HT-29 (cell line): ENCODE measurements at places on chromosomes 3 and 15.

DNA sequence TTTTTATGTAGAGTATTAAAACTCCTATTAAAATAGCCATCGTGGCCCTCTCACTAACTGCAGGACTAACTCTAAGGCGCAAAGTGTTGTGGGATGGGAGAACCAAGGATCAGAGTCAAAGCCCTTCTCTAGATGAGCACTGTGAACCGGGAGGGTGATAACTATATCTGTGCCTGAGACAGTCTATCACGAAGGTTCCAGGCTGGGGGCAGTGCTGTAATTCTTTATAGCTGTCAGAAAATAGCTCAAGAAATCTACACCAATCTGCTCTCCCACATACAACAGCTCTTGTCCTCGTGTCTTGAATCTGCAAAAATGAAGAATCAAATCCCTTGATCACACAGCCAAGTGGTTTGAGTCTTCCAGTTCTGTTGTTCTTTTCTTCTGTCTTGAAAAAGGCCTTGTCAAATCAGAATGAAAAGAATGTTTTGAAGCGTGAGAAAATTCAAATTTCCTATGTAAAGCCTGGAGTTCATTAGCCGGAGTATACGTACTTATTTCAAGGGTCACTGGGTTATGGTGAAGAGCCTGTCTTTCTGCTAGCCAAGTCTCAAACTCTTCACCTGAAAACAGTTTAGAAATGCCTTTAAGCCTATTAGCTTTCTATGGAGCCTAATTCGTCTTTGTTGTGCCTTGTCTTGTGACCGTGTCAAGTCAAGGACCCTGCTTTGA, 185.3 kb upstream of the NECTIN3 start:
- DNase-seq, result no peak

DNA sequence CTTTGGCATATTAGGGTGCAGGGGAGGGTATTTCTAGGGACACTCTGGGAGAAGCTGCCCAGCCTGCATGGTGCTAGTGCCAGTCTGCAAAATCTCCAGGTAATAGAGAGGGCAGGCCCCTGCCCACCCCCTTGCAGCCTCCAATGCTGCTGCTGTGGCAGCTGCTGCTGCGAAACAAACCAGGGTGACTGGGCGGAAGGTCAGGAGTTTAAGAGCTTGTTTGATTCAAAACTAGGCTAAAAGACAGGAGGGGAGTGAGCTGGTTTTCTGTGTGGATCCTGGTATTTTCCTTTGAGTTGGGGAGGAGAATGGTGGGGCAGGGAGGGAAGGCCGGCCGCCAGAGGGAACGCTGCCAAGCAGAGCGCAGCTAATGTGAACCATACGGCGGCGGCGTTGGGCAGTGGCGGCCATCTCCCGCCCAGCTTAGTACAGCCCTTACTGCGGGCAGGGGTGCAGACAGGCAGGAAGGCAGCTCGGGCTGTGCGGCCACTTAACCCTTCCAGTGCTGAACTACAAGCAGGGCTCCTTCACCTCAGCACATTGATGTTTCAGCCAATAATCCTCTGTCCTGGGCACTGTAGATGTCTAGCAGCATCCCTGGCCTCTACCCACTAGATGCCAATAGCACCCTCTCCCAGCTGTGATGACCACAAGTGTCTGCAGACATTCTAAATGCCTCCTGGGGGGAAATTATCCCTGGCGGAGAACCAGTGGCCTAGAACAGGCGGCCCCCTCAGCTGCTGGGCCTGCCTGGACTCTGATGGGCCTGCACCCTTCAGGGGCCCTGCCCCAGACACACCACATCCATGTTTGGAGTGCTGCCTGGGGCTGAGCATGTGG, 125.7 kb downstream of the EEFSEC start:
- DNase-seq, result no peak

DNA sequence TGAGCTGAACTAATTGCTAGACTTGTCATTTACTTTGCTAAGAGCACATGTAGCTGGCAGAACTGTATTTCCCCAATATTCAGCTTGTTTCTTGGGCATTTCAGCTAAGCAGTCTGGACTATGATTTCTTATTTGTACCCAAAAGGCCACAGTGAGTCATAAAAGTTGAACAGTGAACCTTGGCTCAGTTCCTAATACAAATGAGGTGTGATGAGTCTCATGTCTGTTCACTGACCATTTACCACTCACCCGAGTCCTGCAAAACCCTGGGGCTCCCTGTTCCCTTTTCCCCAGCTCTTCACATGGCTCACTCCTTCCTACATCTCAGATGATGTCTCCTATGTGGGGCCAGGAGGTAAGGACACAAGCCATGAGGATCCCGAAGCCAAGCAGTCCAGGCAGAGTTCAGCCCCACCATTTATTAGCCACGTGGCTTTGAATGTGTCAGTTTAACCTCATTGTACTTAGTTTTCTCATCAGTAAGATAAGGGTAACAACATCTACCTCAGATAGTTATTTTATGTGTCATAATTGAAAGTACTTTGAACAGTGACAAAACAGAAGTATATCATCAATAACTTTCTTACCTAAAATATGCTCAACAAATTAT, 239.3 kb downstream of the IL5RA start:
- no peak for DNase-seq

GRCh38 chr3:31725568-31725967, 192.8 kb downstream of the STT3B start:
- DNase-seq, result no peak
